ENCODE measurements at places on chromosomes 7 and 10.

- peak; percentile 82 for DNase-seq
Measured at GRCh38 chr7:106659963-106660861, 746 bp downstream of the CCDC71L start.

DNA sequence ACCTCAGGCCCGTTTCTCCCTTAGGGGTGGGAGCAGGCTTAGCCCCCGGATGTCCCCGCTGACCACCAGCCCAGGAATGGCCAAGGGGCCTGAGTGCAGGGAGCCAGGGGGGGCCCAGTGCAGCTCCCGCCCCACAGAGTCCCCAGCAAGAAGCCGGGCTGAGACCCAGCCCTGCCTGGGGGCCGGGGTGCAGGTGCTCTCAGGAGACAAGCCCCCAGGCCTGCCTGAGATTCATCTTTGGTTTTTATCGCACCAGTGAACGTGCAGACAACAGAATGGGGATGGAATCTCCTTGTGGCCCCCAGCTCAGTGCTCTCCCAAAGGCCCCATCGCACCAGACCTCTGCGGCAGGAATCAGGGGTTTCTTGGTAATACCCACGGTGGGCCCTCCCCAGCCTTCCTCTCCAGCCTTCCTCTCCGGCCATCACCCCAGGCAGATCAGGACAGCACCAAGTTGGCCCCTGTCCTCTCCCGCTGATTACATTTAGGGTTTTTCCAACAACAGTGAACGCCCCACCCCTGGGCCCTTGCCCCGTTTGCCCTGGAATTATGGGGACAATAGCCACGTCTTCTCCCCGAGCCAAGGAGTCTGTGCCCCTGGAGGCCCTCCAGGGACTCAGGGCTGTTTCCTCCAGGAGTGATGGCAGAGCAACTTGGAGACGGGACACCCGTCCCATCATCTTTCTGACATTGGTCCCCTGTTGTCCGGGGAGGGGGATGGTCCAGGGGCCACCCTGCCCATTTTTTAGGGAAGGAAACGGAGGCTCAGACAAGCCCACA lies 22.4 kb downstream of the ADAP1 start:
- no peak for DNase-seq

DNA sequence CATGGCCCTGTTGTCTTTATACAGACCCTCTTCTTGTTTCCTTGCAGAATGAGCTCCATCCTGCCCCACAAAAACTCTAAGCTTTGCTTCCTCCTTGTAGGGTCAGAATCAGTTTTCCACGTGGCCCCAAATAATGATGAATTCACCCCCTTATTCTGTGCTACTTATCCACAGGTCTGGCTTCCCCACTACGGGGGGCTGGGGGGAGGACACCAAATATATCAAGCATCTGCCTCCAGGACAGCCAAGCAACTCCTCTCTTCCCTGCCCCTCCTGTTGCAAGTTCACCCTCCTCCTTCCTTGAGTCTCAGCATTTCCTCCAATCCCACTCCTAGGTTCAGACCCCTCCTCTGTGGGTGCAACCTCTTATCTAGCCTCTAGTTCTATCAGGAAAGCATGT lies 743.3 kb downstream of the GRID1 start:
- no peak for DNase-seq

- no peak for DNase-seq
Measured at GRCh38 chr10:10613656-10614244, 403.9 kb upstream of the CELF2 start.

GRCh38 chr10:4650582-4650981 lies 175.4 kb upstream of the AKR1E2 start:
- DNase-seq = no peak

DNA sequence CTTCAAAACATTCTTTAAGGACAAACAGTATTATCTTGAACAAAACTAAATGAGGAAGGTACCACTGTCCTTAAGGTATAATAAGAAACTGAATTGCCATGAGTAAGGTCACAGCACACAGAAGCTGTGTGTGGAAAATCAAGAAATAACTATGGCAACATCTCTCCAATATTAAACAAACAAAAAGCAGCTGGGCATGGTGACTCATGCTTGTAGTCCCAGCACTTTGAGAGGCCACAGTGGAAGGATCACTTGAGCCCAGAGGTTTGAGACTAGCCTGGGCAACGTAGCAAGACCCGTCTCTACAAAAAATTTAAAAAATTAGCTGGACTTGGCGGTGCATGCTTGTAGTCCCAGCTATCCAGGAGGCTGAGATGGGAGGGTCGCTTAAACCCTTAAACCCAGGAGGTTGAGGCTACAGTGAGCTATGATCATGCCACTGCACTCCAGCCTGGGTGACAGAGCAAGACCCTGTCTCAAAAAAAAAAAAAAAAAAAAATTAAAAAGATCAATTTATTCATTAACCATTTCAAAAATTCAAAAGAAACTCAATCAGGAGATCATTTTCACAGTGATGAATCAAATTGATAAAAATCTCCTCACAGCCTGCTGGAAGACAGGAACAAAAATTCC lies 195.4 kb downstream of the SKIDA1 start:
- DNase-seq = peak; percentile 60

GRCh38 chr10:103519798-103520197 lies 26.3 kb downstream of the NEURL1 start:
- no peak for DNase-seq

DNA sequence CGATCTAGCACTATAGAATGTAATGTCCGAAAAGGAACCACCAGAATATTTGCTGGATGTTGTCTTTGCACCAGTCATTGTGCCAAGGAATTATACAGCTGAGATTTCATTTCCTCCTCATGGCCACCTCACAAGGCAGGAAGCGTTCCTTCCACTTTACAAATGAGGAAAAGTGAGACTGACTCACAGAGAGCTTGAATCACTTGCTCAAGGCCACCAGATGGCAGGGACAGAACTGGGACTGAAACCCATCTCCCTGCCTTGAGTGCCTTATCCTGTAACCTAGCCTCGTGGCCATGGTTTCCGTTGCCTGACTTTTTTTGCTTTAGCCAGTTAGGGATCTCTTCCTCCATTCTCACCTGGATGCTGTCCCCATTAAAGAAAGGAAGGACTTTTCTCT lies 44.7 kb upstream of the PDZD8 start:
- DNase-seq = no peak

- no peak for DNase-seq
Measured at GRCh38 chr7:44273681-44274622, 51.4 kb downstream of the CAMK2B start.

GRCh38 chr10:17687117-17687831 lies 43.3 kb downstream of the STAM start:
- no peak for DNase-seq

- no peak for DNase-seq
Measured at GRCh38 chr10:7243873-7244272, 167.0 kb downstream of the SFMBT2 start.

DNA sequence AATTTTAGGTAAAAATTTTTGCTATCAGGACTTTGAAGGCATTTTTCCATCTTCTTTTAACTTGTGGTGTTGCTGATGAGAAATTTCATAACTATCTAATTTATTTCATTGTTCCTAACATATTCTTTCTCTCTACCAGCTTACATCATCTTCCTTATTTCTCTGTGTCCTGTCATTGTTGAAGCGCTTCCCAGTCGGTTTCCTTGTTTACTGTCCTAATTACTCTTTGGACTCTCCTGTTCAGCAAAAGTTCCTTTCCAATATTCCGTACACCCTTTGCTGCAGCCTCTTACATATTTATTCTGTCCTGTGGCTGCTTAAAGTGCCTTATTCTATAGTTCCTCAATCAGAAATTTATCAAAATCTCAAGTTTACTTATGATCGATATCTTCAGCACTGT lies 609.0 kb upstream of the FZD8 start:
- no peak for DNase-seq

- DNase-seq = no peak
Measured at GRCh38 chr7:93414574-93414973, 159.9 kb downstream of the CALCR start.

DNA sequence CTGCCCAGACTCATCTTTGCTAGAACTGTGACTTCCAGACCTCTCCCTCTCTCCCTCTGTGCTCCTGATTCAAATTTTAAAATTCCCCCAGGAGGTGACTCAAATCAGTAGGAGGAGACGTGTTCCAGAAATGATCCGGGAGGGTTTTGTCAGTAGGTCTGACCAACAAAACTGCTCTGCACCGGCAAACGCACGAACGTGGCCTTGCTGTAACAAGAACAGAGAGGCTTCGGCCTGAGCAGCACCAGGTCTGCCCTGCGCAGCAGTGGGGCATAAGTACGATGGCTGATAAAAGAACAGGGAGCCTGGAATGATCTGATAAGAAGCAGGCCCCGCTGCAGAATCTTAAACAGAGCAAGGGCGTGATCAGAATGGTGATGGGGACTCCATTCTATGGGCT lies 152.7 kb upstream of the AUTS2 start:
- no peak for DNase-seq

GRCh38 chr10:28928484-28928883 lies 251.2 kb downstream of the BAMBI start:
- DNase-seq = no peak

DNA sequence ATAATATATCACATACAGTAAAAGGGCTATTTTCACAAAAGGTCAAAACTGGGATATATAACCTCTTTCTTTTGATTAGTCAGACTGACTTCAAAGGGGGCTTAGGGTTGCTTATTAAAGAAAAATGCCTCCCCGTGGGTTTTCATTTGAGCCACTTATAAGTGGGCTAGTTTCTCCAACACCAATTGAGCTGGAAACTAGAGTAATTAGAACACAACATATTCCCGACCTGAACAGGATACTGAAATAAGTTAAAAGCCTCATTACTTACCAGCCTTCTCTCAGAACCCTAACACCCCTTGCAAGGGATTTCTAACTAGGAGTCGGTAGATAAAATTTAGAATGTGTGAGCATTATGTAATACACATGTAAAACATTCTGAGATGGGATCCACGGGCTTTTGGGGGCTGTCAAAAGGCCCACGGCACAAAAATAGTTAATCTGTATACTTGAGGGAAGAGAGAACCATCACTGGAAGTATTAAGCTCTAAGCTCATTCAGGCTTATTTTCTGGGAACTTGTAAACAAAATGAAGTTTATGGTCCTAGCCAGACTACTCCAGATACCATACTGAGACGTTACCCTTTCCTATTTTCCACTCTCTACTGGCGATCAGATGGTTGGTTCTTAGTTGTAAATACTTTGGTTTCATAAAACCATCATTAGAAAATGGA lies 29.3 kb upstream of the KMT2E start:
- no peak for DNase-seq

- no peak for DNase-seq
Measured at GRCh38 chr7:33854178-33854577, 51.2 kb upstream of the BMPER start.

DNA sequence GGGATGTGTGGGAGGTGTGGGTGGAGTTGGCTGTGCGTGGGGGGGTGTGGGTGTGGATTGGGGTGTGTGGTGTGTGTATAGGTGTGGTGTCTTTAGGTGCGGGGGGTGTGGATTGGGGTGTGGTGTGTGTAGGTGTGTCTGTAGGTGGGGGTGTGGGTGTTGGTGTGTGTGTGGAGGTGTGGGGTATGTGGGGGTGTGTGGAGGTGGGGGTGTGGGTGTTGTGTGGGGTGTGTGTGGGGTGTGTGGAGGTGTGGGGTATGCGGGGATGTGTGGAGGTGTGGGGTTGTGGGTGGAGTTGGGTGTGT lies 33.9 kb downstream of the SPDYE17 start:
- DNase-seq = no peak

DNA sequence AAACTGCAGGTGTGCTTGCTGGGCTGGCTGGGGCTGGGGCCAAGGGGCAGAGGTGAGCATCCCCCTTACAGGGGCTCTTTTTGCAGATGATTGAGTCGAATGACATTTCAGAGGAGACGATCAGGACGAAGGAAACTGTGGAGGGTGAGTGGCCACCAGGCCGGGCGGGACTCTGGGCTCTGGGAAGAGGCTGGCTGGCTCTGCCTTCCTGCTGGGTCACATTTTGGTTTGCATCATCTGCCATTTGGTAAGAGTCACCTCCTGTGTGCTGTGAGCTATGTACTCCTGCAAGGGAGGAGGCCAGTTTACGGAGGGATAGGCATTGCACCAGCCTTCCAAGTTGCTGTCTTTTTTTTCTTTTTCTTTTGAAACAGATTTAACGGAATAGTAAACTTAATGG lies 73.0 kb upstream of the GTF2IRD1 start:
- no peak for DNase-seq

DNA sequence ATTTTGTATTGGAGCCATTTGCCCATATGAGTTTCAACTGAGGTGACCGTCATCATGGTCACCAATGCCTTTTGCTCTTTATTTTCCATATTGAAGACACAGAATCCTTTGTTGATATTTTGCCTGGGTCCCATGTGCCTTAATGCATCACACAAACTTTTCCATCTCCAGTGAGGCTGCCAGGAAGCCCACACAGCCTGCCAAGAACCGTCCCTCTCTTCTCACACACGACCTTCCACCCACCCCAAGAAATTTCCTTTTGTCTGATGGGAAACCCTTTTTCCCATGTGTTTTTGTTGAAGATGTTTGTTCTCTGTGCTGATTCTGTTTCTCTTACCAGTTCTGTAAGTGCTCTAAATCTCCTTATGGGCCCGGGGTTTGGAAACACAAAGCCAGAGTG lies 168.9 kb downstream of the CSTF2T start:
- no peak for DNase-seq

DNA sequence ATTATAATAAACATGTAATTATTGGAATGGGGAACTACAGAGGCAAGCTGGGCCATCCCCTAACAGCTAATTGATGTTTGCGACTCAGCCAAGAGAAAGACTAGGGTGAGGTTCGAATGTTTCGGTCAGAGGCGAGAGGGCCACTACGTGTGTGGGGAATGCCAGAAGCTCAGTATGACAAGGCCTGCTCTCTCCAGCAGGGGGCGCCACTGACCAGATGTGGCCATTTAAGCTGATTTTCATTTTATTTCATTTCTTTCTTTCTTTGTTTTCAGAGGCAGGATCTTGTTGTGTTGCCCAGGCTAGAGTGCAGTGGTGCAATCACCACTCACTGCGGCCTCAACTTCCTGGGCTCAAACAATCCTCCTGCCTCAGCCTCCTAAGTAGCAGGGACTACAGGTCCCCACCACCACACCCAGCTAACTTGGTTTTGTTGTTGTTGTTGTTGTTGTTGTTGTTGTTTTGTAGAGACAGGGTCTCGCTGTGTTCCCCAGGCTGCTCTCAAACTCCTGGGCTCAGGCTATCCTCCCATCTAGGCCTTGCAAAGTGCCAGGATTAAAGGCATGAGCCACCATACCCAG lies 38.1 kb downstream of the TMEM130 start:
- peak; percentile 33 for DNase-seq

DNA sequence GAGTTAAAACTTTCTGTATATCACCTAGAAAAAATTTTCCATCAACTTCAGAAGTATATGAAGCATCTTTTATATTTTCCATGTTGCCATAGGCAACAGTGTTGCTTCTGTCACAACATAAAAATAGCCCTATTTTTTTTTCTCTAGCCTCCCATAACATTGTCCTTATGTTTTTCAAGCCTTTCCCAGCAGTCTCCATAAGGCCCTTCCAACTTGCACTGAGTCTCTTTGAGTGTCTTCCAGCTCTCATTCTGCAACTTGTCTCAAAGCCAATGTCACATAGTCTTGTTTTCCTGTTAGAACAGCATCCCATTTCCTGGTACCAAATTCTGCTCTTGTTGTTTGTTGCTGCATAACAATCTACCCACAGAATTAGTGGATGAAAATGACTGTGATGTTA lies 1055.5 kb upstream of the GHITM start:
- no peak for DNase-seq
